ENCODE measurements at places on chromosomes 3 and 15. TPM values are rescaled to one million over a fixed set of nuclear protein-coding genes. Genes with fewer than 3 reads are reported as not detected.
A peak's percentile ranks its signal among the peaks of the same experiment; 100 is the strongest.

The BNC1 gene
- polyA plus RNA-seq, result 3.4 TPM

The POC1A gene
- 3.6 TPM for polyA plus RNA-seq

The IL17RE gene
- 14.4 TPM for polyA plus RNA-seq

- no peak for DNase-seq
Measured at GRCh38 chr3:107308716-107309115, 68.5 kb upstream of the CCDC54 start.

DNA sequence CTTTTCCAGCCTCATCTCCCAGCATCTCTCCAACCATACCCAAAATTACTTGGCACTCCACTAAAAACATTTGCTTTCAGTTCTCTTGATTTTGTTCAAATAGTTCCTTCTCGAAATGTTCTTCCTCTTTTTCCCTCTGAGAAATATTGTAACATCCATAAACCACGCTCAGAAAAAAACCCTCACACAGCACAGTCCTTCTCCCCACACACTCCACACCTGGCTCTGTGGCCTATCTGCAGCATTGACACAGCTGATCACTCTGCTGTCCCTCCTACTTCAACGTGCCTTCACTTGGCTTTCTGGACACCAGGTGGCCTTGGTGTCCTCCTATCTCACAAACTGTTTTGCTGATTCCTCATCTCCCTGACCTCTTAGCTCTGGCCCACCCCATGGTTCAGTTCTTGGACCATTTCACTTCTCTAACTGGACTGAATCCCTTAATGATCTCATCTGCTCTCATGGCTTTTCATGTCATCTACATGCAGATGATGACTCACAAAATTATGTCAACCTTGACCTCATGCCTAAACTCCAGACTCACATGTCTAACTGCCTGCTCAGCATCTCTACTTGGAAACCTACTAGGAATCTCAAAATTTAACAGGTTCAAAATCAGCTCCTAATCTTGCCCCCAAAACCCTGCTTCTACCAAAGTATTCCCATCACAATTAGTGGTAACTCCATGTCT, 93.3 kb downstream of the TRIM42 start:
- DNase-seq, result peak; percentile 29

GRCh38 chr3:52494886-52495495, at the start of gene STAB1:
Gene STAB1 (plus strand): TSS chr3:52495338. CDS start chr3:52495414, 76 bp downstream.
- DNase-seq, result no peak

GRCh38 chr15:49103002-49103401, 52.4 kb downstream of the COPS2 start:
- DNase-seq, result no peak
